Activated CD4-positive, alpha-beta T cell treated with anti-CD3 and anti-CD28 coated beads for 36 hours (primary cell): ENCODE measurements at places on chromosomes 3 and 15. TPM values are rescaled to one million over a fixed set of nuclear protein-coding genes. Genes with fewer than 3 reads are reported as not detected.

GRCh38 chr15:79122991-79123390 is 32.4 kb upstream of the RASGRF1 start:
- H3K4me3 ChIP-seq: no peak overlapping the region
- H3K27ac ChIP-seq: no peak overlapping the region
- no peaks in the 10 kb centered on the region for H3K36me3 ChIP-seq
- peaks cover 15% of the 10 kb centered on the region for H3K27me3 ChIP-seq

Gene TRIM42
- not detected for total RNA-seq

DNA sequence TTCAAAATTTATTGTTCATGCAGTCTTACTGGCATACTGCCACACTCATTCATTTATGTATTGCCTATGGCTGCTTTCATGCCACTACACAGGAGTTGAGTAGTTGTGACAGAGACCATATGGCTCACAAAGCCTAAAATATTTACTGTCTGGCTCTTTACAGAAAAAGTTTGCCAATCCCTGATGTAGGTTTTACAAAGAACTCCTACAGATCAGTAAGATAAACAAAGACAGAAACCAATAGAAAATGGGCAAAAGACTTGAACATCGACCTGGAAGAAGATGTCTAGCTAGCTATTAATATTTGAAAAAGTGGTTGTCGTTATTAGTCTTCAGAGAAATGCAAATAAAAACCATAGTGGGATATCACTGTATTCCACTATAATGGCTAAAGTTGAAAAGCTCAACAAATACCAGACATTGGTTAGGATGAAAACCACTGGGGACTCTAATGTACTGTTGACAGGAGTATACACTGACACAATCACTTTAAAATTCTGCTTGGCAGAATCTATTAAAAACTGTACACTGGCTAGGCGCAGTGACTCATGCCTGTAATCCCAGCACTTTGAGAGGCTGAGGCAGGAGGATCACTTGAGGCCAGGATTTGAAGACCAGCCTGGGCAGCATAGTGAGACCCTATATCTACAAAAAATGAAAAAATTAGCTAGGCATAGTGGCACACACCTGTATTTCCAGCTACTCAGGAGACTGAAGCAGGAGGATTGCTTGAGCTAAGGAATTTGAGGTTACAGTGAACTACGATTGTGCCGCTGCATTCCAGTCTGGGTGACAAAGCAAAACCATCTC is 87.7 kb downstream of the NEO1 start:
- H3K36me3 ChIP-seq: peaks cover 8% of the 10 kb centered on the region
- no peak overlapping the region for H3K4me3 ChIP-seq
- no peaks in the 10 kb centered on the region for H3K27me3 ChIP-seq
- peaks cover 43% of the 10 kb centered on the region for H3K4me1 ChIP-seq

- peaks cover 8% of the 10 kb centered on the region for H3K4me1 ChIP-seq
- H3K4me3 ChIP-seq: no peak within 1 kb of the TSS
- no peaks in the 10 kb centered on the region for H3K27me3 ChIP-seq
- peak; percentile 96 for DNase-seq
- peaks cover 21% of the 10 kb centered on the region for H3K36me3 ChIP-seq
These were observed at the start of gene BUB1B for GRCh38 chr15:40160689-40161688. Gene BUB1B (plus strand): TSS chr15:40161069. CDS start chr15:40161221, 152 bp downstream.

DNA sequence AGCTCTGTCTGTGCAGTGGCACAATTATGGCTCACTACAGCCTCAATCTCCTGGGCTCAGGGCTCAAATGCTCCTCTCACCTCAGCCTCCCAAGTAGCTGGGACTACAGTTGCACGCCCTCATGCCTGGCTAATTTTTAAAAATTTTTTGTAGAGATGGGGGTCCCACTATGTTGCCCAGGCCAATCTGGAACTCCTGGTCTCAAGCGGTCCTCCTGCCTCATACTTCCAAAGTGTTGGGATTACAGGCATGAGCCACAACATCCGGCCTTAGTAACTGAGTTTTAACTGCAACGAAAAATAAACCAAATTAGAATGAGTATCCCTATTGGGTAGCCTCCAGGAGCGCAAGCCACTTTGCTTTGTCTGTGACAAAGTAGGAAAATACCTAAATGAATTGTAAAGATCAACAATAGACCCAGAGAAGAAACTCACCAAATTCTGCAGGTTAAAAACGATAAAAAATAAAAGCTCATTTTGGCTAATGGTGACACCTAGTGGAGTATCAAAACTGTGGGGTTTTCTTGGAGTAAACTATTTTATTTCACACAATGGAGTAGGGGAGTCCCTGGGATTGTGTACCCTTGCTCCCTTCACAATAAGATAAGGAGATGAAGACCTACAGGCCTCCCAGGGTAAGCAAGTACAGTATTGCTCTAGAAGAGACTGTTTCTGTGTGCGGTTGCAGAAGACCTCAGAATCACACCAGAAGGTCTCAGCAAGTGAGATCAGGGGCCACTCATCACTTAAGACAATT is 21.0 kb upstream of the CA12 start:
- no peak overlapping the region for H3K27ac ChIP-seq
- H3K27me3 ChIP-seq: peaks cover 6% of the 10 kb centered on the region
- DNase-seq: no peak

Gene MEIS2
- not detected for total RNA-seq

Gene PGBD4
- 2.3 TPM for total RNA-seq

Gene OR5K2
- total RNA-seq: not detected

Gene CLK3
- 130 TPM for total RNA-seq

Gene CDHR4
- total RNA-seq: not detected

DNA sequence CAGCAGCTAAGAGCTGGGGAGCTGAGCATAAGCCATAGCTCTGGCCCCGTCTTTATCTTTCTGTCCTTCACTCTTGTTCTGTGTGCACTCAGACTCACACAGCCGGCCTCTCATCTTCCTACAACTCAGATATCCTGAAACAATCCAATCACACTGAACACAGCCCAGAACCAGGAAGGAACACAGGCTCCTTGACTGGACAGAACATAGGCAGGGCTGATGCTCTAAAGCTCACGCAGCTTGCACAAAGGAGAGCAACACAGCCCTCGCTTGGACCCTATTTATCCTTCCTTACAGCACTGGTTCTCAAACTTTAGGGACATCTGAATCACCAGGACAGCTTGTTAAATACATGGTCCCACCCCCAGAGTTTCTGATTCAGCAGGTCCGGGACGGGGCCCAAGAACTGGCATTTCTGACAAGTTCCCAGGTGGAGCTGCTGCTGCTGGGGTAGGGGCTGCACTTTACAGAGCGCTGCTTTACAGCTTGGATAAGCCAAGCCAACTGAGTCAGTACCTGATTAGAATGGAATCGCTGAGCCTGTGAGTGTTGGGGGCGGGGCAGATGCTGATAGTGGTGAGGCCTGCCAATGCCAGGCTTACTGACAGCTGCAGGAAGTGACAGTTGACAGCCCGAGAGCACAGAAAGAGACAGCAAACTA is 65.1 kb downstream of the MRPL46 start:
- H3K27ac ChIP-seq: peak overlapping the region; percentile 23
- no peaks in the 10 kb centered on the region for H3K36me3 ChIP-seq
- no peak overlapping the region for H3K4me3 ChIP-seq
- peaks cover 6% of the 10 kb centered on the region for H3K27me3 ChIP-seq
- peak; percentile 73 for DNase-seq

GRCh38 chr3:64664397-64664796 is 23.4 kb downstream of the ADAMTS9 start:
- no peak for DNase-seq
- no peaks in the 10 kb centered on the region for H3K4me1 ChIP-seq
- H3K36me3 ChIP-seq: no peaks in the 10 kb centered on the region
- H3K27ac ChIP-seq: no peak overlapping the region

DNA sequence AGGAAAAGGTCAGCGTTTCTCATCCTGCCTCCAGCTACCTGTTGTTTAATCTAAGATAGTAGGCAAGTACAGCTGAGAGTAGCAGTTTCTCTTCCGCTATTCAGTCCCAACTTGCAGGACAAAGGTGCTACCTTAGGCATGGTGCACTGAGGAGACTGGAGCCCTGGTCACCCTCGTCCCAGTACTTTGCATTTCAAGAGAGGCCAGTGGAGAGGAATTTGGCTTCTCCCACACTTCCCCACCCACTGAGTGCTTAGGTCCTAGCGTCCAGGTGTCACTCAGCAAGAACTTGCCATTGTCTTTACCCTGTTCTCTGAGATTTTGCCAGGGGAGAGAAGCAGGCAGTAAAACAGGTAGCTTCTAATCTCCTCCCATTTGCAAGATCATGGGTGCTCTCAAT is 12.5 kb upstream of the RPN1 start:
- no peak for DNase-seq
- no peak overlapping the region for H3K27ac ChIP-seq
- H3K4me1 ChIP-seq: peaks cover 2% of the 10 kb centered on the region
- no peak overlapping the region for H3K4me3 ChIP-seq
- H3K36me3 ChIP-seq: no peaks in the 10 kb centered on the region

DNA sequence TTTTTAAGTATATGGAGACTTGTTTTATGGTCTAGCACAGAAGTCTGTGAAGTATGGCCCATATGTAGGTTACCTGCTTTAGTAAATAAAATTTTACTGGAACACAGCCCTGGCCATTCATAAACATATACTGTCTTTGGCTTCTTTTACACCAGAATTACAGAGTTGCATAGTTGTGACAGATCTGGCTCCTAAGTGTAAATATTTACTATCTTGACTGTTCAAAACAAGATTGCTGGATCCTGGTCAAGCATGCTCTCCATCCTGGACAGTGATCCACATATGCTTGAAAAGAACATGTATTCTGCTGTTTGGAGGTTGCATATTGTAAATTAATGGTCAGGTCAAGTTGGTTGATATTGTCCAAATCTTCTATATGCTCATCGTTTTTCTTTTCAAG is 57.9 kb downstream of the STT3B start:
- no peak overlapping the region for H3K27ac ChIP-seq
- H3K4me1 ChIP-seq: peaks cover 38% of the 10 kb centered on the region
- no peak for DNase-seq
- H3K4me3 ChIP-seq: no peak overlapping the region

Gene ZKSCAN7
- total RNA-seq: 2.0 TPM

DNA sequence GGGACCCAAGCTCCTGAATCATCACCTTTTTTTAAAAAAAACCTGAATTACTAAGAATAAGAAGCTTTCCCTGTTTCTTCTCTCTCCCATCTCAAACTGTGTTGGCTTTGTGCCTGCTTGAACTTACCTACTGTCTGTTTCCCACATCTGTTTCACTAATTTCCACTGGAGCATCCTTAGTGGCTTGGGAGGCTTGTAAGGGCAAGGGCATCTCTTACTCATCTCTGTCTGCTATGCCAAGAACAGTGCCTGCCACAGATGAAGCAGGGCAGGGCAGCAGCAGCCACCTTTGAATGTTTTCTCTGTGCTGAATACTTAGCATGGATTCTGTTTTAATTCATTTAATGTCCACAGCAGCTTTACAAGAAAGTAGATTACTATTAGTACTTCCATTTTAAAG is 42.3 kb downstream of the SNRK start:
- H3K4me1 ChIP-seq: peaks cover 69% of the 10 kb centered on the region
- H3K27me3 ChIP-seq: no peaks in the 10 kb centered on the region
- H3K27ac ChIP-seq: peak overlapping the region; percentile 69
- peaks cover 21% of the 10 kb centered on the region for H3K36me3 ChIP-seq
- no peak overlapping the region for H3K4me3 ChIP-seq
- DNase-seq: no peak

Gene LOXL1
- 2.5 TPM for total RNA-seq

Gene DPPA2
- not detected for total RNA-seq

DNA sequence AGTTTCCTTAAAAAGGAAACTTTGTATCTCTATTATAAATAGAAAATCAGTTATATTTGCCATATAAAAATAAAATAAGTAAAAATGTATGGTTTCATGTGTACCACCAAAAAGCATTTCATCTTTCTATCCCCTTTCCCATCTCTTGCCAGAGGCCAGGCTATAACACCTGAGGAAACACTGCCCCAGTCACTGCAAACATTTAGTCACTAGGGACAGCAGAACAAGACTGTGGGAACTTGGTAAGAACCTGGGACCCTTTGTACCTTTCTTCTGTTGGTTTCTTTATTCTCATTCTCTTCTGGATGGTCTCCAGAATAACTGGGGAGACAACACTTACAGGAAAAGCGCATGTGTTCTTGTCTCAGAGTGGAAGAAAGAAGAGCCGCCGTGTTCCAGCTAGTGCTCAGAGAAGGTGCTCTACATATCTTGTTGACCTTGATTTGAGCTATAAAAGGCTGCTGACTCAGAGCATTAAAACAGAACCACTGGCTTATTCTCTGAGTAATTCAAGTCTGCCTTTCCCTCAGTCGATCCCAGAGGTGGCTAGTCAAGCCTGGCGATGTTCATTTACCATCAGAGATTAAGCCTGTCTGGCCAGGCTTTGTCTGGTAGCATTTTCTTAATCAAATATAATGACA is 361.6 kb downstream of the RBMS3 start:
- H3K4me1 ChIP-seq: no peaks in the 10 kb centered on the region
- no peak for DNase-seq
- no peaks in the 10 kb centered on the region for H3K27me3 ChIP-seq
- no peaks in the 10 kb centered on the region for H3K36me3 ChIP-seq

GRCh38 chr3:115409596-115409995 is 213.7 kb upstream of the GAP43 start:
- DNase-seq: no peak
- no peaks in the 10 kb centered on the region for H3K27me3 ChIP-seq
- no peak overlapping the region for H3K4me3 ChIP-seq

Gene KPNA1
- 42.6 TPM for total RNA-seq

- no peak for DNase-seq
- H3K27ac ChIP-seq: no peak overlapping the region
- H3K36me3 ChIP-seq: no peaks in the 10 kb centered on the region
- H3K4me1 ChIP-seq: no peaks in the 10 kb centered on the region
These were observed 24.2 kb downstream of the RAB6B start for GRCh38 chr3:133871368-133872090.

DNA sequence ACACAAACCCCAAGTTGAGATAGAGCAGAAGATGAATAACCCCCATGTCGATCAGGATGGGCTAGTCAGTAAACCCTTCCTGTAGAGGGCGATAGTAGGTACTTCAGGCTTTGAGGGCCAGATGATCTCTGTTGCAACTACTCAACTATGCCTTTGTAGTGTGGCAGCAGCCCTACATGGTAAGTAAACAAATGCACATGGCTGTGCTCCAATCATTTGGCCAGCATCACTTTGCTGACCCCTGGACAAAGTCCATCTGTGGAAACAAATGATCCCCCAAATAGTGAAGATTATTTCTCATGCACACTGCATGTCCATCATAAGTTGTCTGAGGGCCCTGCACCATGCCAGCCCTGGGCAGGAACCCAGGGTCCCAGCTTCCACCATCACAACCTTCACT is 402.2 kb upstream of the PROK2 start:
- no peaks in the 10 kb centered on the region for H3K36me3 ChIP-seq
- H3K27me3 ChIP-seq: peaks cover 5% of the 10 kb centered on the region
- peaks cover 15% of the 10 kb centered on the region for H3K4me1 ChIP-seq
- no peak overlapping the region for H3K27ac ChIP-seq

- DNase-seq: no peak
- peaks cover 10% of the 10 kb centered on the region for H3K27me3 ChIP-seq
- no peaks in the 10 kb centered on the region for H3K4me1 ChIP-seq
- no peaks in the 10 kb centered on the region for H3K36me3 ChIP-seq
- no peak overlapping the region for H3K4me3 ChIP-seq
These were observed 90.1 kb downstream of the IGF2BP2 start for GRCh38 chr3:185734725-185735096.
